ENCODE measurements at places on chromosomes 12 and 14.

DNA sequence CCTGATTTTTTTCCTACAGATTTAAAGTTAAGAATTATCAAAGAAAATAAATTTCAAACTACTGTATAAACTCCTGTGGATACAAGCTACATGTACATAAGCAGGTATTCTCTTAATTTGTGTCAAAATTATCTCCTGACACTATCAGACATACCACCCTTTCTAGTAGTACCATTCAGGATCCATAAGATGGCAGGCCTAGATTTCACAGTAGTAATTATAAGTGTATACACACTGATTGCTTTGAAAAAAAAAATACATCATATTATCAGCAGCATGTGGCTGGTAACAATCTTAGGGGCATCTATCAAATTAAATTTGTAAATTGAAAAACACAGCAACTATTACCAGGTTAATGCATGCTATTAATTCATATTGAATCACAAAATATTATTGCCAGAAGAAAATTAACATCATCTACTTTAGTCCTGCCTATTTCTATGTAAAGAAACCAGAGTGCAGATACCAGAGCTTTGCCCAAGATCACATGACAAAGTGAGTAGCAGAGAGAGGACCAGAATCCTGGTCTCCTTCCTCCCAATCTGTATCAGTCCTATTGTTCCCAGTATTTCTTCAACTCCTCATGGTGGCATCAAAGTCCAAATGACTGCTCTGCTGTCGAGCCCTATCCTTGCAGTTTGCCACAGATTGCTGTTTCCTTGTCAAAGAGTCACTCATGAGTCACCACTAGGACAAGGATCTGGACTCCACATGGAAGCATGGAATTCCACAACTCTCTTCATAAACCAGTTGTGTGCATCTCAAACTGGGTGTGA lies 27.7 kb upstream of the CALM1 start:
- peak; percentile 27 for DNase-seq

- peak; percentile 79 for DNase-seq
These were observed at the start of gene ITGB7 for GRCh38 chr12:53207042-53207441. ITGB7 (minus strand) TSS chr12:53207251; CDS start chr12:53200443, 6,808 bp downstream.

DNA sequence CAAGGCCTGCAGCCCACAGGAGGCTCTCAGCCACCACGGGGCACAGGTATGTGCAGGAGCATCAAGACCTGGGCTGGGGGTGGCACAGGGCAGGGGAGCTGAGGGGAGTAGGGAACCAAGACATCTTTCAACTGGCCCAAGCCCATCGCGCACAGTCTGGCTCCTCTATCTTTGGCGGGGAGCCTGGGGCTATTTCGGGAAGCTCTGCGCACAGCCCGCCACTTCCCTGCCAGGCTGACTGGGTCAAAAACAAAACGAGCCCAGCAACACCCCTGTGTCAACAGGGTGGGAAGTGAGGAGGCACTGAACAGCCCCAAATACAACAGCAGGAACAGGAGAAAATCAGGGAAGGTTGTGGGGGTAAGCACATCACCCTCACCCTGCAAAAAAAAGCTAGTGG lies 83.9 kb downstream of the ARL6IP4 start:
- no peak for DNase-seq

DNA sequence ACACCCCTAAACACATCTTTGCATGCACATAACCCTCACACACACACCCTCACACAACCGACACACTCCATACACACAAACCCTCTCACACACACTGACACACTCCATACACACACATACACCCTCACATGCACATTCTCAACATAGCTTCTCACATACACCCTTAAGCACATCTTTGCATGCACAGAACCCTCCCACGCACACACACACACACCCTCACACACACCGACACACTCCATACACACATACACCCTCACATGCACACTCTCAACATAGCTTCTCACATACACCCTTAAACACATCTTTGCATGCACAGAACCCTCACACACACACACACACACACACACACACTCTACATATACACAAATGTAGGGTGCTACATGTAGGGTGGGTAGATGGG lies 72.5 kb upstream of the NOS1 start:
- no peak for DNase-seq

- DNase-seq: no peak
These were observed 10.4 kb downstream of the HOXC5 start for GRCh38 chr12:54042970-54043853.

DNA sequence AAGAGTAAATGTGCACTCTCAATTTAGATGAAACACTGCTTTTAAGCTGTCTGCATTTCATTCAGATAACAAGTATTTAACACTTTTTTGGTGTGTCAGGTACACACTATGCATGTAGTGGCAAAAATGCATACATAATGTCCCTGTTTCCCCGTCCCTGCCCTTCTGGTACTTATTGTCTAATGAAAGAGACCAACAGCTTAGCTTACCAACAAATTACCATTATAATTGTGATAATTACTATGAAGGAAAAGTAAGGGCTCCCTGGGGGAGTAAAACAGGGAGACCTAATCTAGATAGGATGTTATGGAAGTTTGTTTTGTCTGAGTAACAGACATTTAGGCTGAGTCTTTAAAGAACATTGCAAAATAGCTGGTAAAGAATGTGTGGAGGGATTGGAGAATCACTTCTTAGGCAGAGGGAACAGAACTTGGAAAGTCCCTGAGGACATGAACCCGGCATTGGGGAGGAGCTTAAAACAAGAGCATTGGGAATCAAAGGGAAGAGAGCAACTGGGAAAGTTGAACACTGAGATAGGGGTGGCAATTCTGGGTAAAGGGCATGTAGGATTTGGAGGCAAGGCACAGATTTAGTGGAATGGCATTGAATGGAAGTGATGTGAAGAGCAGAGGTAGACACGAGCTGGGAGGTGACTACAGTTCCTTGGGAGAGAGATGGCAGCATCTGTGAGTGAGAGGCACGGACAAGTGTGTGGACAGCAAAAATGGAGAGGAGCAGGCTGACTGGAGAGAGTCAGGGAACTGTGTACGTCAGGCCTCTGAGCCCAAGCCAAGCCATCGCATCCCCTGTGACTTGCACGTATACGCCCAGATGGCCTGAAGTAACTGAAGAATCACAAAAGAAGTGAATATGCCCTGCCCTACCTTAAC lies 181.6 kb downstream of the GRIP1 start:
- DNase-seq: no peak

All from B cell (primary cell).